NCI-H524 (cell line): ENCODE measurements at places on chromosomes 2 and 18.

GRCh38 chr2:189297446-189297845 is 117.9 kb upstream of the COL5A2 start:
- DNase-seq = no peak

DNA sequence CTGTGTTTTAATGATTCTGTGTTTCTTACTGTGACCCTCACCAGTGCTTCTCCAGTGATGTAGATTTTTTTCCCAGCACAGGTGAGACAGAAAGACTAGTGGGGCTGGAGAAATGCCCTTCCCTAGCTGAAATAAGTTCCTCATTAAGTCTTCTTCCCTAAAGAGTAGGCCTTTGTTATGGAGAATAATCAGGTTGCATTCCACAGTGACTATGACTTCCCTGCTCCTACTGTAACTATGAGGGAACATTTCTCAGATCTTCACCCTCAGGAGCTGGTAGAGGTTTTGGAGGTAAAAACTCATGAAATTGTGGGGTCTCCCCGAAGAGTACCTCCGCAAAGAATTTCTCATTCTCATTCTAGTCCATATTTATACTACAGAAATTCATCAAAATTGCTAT is 286.2 kb downstream of the GRB14 start:
- no peak for DNase-seq

GRCh38 chr2:198628596-198628995 is 824.2 kb downstream of the PLCL1 start:
- no peak for DNase-seq

- DNase-seq = peak; percentile 6
Measured at GRCh38 chr2:197168705-197169104, 141.9 kb downstream of the ANKRD44 start.

- DNase-seq = no peak
Measured at GRCh38 chr2:54545702-54546450, 89.7 kb downstream of the SPTBN1 start.
